ENCODE measurements at places on chromosomes 6 and 20. TPM values are rescaled to one million over a fixed set of nuclear protein-coding genes. Genes with fewer than 3 reads are reported as not detected.

NKAIN4 gene
- not detected for total RNA-seq

CHRNA4 gene
- not detected for total RNA-seq

CDH26 gene
- total RNA-seq = 0.47 TPM

KIF6 gene
- not detected for total RNA-seq

ABT1 gene
- 24.9 TPM for total RNA-seq

YWHAB gene
- 291 TPM for total RNA-seq

CASS4 gene
- total RNA-seq = 8.6 TPM

MCHR2 gene
- not detected for total RNA-seq

ADGRG6 gene
- 0.52 TPM for total RNA-seq

MUC21 gene
- total RNA-seq = not detected

YTHDF1 gene
- total RNA-seq = 39.3 TPM

CYP24A1 gene
- total RNA-seq = not detected

MAFB gene
- not detected for total RNA-seq

CYP21A2 gene
- total RNA-seq = not detected

C6orf58 gene
- total RNA-seq = not detected

HCK gene
- not detected for total RNA-seq

CCN5 gene
- not detected for total RNA-seq

MUCL3 gene
- not detected for total RNA-seq

JARID2 gene
- total RNA-seq = 27.6 TPM

LRRC1 gene
- 3.6 TPM for total RNA-seq

ADGB gene
- not detected for total RNA-seq

SH3BGRL2 gene
- total RNA-seq = 0.12 TPM

PIGU gene
- total RNA-seq = 21.6 TPM

SLC35D3 gene
- not detected for total RNA-seq

KIAA0408 gene
- total RNA-seq = 4.4 TPM

CCN2 gene
- not detected for total RNA-seq

SLC17A1 gene
- total RNA-seq = not detected

CLPSL2 gene
- not detected for total RNA-seq

KCNK16 gene
- not detected for total RNA-seq

SEMG2 gene
- not detected for total RNA-seq

KCNK17 gene
- total RNA-seq = not detected

ARHGAP18 gene
- total RNA-seq = 7.5 TPM

DUSP15 gene
- total RNA-seq = not detected

MICAL1 gene
- total RNA-seq = 98.3 TPM

NMBR gene
- not detected for total RNA-seq

VIP gene
- total RNA-seq = not detected

NR2E1 gene
- not detected for total RNA-seq

TTK gene
- total RNA-seq = 52.5 TPM

SLC22A1 gene
- total RNA-seq = 0.67 TPM

SNAI1 gene
- 0.15 TPM for total RNA-seq

COL9A3 gene
- not detected for total RNA-seq

Data from activated CD4-positive, alpha-beta T cell treated with anti-CD3 and anti-CD28 coated beads, Interleukin-2, amount 10 ng/mL, durations not matched to agents 7 days and 5 days (primary cell).